A549 (cell line): ENCODE measurements at places on chromosomes 6 and 20.

- DNase-seq, result peak; percentile 83
Observed at GRCh38 chr20:13525225-13525940, 113.3 kb downstream of the TASP1 start.

DNA sequence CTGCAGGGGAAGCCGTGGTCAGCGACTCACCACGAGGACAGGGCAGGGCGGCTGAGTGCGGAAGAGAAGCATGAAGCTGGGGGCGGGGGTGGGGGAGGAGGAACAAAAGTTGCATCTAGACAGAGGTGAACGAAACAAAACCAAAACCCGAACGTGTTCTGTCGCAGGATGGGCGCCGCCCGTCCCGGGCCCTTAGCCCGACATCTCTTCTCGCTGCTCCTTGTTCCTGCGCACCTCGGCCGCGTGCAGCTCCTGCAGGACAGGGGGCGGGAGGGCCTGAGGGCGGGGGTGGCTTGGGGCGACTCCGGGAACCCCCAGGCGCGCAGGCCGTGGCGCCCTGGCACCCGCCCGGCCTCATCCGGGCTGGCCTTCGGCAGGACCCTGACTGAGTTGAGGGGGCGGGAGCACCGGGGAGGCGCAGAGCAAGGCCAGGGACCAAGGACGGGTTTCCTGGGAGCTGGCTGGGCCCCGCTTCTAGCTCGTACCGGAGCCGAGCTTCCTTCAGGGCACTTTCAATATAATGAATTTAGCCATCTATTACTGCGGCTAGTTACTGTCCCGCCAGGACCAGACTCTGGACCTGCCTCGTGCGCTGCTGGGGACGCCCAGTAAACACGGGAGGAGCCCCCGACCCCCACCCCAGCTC is 12.0 kb downstream of the STMN3 start:
- DNase-seq, result no peak

DNA sequence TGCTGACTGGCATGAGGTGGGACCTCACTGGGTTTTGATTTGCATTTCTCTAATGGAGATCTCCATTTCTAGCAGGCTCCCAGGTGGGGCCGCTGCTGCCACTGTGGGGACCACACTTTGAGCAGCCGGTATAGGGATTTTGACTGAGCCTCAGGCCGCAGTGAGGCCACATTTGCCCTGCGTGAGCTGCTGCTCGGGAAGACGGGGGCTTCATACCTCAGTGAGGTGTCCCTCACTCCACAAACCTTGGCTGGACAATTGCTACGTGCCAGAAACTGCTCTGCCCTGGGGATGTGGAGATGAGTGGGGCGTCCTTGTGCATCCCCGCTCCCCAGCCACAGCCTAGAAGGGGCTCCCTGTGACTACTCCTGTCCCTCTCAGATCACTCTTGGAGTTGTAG is 134.3 kb downstream of the ANKRD60 start:
- DNase-seq, result no peak

DNA sequence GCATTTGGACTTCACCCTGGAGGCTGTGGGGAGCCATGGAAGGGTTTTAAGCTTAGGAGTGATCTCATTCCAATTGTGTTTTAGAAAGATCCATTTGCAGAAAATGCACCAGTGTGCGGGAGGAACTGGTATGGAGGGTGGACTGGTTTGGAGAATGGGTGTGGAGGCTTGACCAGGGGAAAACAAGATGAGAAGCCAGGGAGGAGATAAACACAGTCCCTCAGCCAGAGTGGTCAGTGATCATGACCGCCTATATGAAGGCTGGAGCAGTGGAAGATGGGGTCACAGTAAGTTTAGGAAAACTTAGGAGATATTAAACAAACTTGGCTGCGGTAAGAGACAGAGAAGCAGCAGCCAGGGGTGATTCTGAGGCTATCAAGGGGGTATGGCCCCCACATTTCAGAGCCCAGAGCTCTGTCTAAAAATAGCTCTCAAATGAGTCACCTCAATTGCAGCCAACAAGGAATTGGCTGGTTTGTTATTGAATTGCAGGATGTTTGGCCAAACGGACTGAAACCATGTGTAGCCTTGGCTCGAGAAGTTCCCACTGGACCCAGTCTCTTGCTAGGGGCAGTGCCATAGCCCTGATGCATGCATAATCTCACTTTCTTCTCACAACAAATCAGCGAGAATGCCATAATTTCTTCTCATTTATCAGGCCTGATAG is 159.9 kb upstream of the TOP1 start:
- no peak for DNase-seq

- DNase-seq, result no peak
Observed at GRCh38 chr6:32189742-32190053, 304 bp downstream of the PBX2 start.

DNA sequence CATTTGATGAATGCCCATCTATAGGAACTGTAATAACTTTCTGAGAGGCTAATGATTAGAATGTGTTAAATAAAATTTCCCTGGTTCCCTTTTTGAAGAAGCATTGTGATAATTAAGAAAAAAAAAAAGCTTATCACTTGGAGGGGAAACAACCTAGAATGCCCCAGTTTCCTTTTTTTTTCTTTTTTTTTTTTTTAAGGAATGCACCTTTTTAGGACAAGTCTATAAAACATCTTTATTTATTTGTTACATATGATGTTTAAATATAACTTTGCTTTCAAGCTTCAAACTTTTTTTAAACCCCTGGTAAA is 7.3 kb upstream of the MRPS10 start:
- no peak for DNase-seq

- DNase-seq, result no peak
Observed at GRCh38 chr6:111399626-111400025, 83.4 kb downstream of the REV3L start.

- no peak for DNase-seq
Observed at GRCh38 chr6:34207695-34208443, 28.8 kb upstream of the HMGA1 start.

GRCh38 chr20:57316795-57317201 is 12.8 kb upstream of the SPO11 start:
- DNase-seq, result no peak
